ENCODE measurements at places on chromosomes 16 and 17.

DNA sequence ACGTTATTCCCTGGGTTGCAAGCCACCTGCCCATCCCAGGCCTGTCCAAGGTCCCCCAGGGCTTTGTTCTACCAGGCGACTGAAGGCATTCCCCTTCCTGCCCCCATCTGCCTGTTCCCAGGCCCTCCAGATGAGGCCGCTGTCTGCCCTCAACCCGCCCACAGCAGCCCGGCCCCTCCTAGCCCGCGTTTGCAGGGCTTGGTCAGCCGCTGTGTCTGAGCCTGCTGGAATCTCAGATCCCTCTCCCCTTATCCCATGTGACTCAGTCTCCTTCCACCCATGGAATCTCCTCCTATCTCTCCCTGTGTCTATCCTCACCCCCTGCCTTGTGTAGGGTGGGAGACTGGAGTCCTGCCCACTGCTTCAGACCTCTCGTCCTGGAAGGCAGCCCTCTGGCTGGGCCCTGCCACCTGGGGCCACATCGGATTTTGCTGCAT lies 186.0 kb upstream of the TNRC6C start:
- no peak for DNase-seq

DNA sequence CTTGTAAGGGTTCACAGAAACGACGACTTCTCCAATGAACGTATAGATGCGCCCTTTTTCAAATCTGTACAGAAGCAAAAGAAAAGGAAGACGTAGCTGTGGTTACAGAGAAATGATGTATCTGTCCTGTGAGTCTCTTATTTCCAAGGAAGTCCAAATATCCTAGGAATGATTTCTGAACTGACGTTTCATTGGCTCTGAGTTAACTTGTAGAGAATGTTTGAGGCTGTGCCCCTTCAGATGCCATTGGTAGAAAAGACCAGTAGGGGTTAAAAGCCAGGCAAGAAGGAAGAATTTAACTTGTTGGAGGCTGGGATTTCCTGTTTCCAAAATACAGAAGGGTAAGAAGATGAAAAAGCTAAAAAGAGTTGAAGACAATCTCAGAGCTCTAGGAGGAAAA lies 96.2 kb downstream of the MYO1D start:
- no peak for DNase-seq

DNA sequence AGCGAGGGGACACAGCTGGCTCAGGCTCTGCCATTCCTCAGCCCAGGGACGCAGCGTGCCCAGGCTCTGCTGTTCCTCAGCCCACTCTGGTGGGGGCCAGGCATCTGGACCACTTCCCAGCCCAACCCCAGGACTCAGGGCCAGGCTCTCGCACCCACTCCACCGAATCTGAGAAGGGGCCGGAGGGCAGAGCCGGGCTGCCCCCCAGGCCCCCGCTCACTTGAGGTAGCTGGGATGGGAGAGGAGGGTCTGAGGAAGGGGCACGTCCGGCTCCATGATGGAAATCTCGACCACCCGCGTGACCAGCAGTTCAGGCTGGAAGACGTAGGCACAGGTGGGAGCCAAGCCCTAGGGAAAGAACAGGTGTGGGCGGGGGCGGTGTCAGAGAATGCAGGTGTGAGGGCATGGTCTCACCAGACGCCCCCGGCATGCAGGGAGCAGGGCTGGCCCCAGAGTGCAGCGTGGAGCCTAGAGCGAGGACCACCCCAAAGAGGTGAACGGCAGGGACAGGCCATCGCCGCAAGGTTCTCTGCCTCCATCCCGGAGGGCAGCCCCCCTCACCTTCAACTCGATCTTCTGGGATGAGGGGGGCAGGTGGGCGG lies 4.9 kb downstream of the PGAP6 start:
- no peak for DNase-seq

DNA sequence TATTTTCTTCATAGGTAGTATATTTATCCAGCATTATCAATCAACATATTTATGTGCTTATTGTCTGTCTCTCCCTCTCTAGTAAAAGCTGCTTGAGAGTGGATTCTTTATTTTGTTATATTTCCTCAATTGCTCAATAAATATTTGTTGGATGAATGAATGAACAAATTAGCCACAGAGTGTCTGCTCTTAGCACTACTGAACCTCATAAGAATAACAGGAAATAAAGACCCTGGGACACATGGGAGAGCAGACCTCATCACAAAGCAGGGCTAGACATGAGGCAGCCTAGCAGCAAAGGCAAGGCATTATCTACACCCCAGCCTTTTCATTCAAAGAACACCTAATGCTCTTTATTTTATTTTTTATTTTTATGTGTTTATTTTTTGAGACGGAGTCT lies 34.9 kb upstream of the TANC2 start:
- no peak for DNase-seq

DNA sequence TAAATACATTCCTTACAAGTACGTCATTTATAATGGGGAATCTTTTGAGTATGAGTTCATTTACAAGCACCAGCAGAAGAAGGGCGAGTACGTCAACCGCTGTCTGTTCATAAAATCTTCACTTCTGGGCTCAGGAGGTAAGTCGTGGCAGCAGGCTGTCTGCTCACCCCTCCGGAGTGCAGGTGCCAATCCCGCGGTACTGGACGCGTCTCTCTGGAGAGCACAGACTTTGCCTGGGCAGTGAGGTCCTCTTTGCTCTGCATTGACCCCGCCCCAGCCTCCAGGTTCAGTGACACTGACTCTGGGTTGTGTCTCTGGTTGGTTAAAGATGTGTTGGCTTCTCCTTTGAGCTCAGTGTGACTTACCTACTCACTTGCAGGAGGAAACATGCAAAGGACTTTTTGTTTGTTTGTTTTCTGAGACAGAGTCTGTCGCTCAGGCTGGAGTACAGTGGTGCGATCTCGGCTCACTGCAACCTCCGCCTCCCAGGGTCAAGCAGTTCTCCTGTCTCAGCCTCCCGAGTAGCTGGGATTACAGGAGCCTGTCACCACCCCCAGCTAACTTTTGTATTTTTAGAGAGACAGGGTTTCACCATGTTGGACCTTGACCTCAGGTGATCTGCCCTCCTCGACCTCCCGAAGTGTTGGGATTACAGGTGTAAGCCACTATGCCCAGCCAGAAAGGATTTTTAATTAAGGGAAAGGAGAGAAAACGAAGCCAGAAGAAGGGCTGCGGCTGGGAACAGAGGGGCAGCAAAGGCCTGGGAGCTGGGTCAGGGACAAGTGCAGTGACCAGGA lies 31.2 kb downstream of the RNF213 start:
- DNase-seq: no peak

GRCh38 chr16:8853150-8853549 lies 15.7 kb downstream of the CARHSP1 start:
- no peak for DNase-seq

DNA sequence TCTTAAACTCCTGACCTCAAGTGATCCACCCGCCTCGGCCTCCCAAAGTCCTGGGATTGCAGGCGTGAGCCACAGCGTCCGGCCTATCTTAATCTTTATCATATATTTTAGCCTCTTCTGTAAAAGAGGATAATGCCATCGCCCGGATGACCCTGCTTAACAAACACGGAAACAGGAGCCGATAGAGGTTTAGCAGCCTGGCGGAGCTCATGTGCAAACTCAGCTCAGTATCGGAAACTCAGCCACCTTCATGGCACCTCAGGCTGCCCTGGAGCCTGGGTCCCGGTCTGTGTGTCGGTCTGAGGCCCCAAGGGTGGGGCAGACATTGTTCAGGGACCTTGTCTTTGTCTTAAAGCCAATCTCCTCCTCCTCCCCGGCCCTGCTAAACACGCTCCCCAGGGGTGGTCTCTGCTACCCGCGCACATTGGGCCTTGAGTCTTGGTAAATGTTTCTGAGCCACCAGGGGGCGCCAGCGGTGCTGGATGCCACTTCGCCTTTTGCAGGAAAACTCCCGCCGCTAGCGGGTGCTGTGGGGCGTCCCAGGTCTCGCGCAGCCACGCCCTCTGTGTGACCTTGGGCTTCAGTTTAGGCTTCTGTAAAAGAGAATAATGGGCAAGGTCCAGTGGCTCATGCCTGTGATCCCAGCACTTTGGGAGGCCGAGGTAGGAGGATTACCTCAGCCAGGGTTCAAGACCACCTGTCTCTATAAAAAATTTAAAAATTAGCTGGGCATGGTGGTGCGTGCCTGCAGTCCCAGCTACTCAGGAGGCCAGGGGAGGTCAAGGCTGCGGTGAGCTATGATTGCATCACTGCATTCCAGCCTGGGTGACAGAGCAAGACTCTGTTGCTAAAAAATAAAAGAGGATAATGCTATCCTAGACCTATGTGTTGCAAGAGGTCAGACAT lies 2.7 kb downstream of the CETP start:
- DNase-seq: peak; percentile 77

DNA sequence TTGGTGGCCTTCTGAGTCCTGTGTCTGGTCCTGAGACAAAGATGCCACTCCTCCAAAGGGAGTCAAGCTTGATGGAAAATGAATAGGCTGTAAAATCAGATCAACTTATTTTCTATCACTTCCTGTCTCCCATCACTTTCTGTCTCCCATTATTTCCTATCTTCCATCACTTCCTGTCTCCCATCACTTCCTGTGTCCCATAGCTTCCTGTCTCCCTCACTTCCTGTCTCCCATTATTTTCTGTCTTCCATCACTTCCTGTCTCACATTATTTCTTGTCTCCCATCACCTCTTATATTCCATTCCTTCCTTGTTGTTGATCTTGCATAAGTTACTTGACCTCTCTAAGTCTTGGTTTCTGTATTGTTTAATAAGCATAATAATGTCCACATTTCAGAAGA lies 418.5 kb upstream of the EEF2KMT start:
- no peak for DNase-seq

DNA sequence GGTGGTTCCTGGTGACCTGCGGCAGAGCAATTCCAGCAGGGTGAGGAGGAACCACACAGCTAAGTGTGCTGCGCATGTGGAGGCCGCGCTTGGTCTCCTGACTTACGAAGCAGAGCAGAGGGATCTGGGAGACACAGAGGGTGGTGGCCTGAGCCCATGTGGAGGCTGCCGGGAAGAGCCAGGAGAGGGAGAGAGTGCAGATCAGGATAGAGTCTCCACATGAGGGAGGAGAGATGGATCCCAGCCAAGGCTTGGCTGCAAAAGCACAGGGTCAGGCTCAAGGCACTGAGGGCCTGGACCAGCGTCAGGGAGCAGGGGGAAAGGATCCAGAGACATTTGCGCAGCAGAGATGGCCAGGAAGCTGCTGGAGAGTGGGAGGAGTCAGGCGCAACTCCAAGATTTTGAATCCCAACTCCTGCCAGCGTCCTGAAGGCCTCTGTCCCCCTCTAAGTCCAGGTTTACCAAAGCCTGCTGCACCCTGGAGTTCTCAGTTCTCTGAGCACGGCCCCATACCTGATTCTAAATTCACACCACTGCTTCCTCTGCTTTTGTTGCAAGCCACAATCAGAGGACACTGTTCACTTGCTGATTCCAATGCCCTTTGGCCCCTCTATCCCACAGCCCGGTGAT lies 11.3 kb upstream of the MLLT6 start:
- no peak for DNase-seq

DNA sequence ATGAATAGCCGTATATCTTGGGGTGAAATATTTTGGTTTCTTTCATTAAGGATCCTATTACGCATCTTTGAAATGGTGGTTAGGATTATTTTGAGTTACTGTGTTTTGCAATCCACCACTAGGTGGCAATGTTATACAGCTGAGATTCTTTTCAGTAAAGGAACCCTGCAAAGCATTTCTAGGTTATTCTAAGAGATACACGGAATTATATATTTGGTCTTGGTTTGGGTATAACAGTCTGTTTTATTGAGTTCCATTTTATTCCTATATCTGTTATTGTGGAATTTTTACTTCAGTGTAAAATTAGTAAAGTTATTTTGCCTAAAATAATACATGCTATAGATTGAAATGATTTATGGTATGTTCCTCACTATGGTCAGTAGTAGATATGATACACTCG lies 62.9 kb upstream of the CPHXL start:
- no peak for DNase-seq

DNA sequence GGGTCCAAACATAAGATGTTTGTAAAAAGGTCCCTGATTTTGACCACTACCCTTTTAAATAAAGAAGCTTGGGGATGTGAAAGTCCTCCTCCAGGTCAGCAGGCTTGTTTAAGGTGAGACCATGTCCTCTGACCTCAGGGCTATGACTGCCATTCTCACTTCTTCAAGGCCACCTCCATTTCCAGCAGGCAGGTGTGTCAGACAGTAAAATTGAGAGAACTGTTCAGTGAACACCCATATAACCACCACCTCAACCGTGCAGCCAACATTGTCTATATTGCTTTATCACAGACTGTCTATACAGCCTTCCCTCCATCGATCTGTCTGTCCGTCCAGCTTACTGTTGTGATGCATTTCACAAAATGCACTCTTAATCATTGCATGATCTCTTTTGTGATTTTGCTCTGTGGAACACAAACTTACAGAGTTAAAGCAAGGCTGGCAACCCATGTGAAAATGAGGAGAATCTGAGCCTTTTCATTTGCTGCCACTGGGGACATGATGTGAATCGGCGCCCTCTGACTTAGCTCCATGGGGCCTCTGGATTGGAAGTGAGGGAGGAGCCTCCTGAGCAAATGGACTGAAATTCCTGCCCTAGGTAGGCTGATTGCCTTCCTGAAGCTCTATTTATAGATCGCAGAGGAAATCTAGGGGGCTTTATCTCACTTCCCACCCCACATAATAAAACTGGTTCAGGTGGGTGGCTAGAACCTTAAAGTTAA lies 53.8 kb downstream of the ZNRF1 start:
- no peak for DNase-seq

DNA sequence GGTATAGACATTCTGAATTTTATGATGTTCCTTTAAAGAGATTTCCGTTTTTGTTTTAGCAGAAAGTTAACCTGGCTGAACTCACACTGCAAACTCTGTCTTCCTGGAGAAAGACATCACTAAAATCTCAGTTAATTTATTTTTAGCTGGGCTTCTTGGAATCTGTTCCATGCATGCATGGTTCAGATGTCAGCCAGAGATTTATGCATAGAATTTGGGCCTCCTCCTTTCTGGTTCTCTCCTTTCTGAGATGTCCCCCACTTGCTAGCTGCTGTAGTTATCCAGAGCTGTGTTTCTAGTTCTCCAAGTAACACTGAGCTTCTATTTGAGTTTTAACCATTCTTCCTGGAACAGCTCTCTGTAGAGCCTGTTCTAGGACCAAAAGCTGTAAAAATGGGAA lies 77.3 kb upstream of the TANC2 start:
- DNase-seq: no peak

GRCh38 chr17:20920095-20920814 lies 122.6 kb downstream of the USP22 start:
- no peak for DNase-seq

DNA sequence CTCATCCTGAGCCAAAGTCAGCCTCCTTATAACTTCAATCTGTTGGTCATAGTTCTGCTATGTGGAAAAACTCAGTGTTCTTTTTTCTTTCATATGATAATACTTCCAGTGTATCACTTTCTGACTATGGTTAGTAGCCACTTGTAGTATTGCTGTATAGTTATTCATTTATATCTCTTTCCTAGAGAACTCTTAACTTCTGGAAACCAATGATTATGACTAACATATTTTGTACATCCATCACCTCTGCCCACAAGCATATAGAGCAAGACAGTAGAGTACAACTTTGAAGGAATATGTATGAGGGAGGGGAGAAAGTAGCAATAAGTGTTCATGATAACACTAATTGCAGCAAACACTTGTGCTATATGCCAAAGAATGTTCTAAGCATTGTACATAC lies 38.6 kb downstream of the COX10 start:
- DNase-seq: no peak

- no peak for DNase-seq
Observed at GRCh38 chr16:79288066-79288465, 312.5 kb downstream of the MAF start.

All from hypothalamus (tissue), 51 donors.